Left colon (tissue), 2 donors: ENCODE measurements at places on chromosomes 2 and 18. TPM values are rescaled to one million over a fixed set of nuclear protein-coding genes. Genes with fewer than 3 reads are reported as not detected.

The CDK15 gene
- 0.24 TPM for total RNA-seq

The ZNG1B gene
- total RNA-seq = 24.7 TPM

The ALPI gene
- total RNA-seq = 21.1 TPM

The PRSS56 gene
- not detected for total RNA-seq

The AMER3 gene
- total RNA-seq = 0.40 TPM

The LOXHD1 gene
- total RNA-seq = not detected

The SLC16A14 gene
- 20.4 TPM for total RNA-seq

The NEMP2 gene
- 2.6 TPM for total RNA-seq

The PHOSPHO2 gene
- total RNA-seq = 8.3 TPM

The IL1R2 gene
- 81.1 TPM for total RNA-seq

The CFAP53 gene
- 0.24 TPM for total RNA-seq

The DLX1 gene
- total RNA-seq = not detected

The KIF1A gene
- total RNA-seq = 2.1 TPM

The PSTPIP2 gene
- 7.4 TPM for total RNA-seq

The SKA1 gene
- 3.8 TPM for total RNA-seq

The PAX8 gene
- 13.2 TPM for total RNA-seq

The BOLL gene
- total RNA-seq = not detected

The SIGLEC15 gene
- 0.36 TPM for total RNA-seq

The PPP1R7 gene
- 56.0 TPM for total RNA-seq

The GPAT2 gene
- total RNA-seq = 3.0 TPM

The CCDC121 gene
- 2.5 TPM for total RNA-seq

The CHST9 gene
- 0.20 TPM for total RNA-seq

The LOXL3 gene
- 3.4 TPM for total RNA-seq

The FOXD4L1 gene
- total RNA-seq = 0.20 TPM

The CPS1 gene
- 0.18 TPM for total RNA-seq

The C1GALT1C1L gene
- 0.36 TPM for total RNA-seq

The LRRC30 gene
- total RNA-seq = not detected

The GEN1 gene
- total RNA-seq = 13.5 TPM

The GPR75 gene
- total RNA-seq = 2.0 TPM

The NEB gene
- total RNA-seq = 0.20 TPM

The UGT1A5 gene
- total RNA-seq = 2.1 TPM

The GDF7 gene
- total RNA-seq = 0.18 TPM

The FAM237A gene
- total RNA-seq = not detected

The NLRC4 gene
- total RNA-seq = 0.79 TPM

The C2orf81 gene
- total RNA-seq = 0.49 TPM

The EVA1A gene
- 0.55 TPM for total RNA-seq

The MC2R gene
- total RNA-seq = not detected

The MSTN gene
- total RNA-seq = 0.09 TPM

The KLF7 gene
- 7.5 TPM for total RNA-seq

The MAP3K19 gene
- total RNA-seq = not detected

The TCF23 gene
- total RNA-seq = not detected

The RBM43 gene
- total RNA-seq = 5.0 TPM

The REG3A gene
- not detected for total RNA-seq

The PPIG gene
- total RNA-seq = 46.9 TPM

The SCTR gene
- not detected for total RNA-seq

The TLX2 gene
- not detected for total RNA-seq

The MFSD6 gene
- total RNA-seq = 84.6 TPM

The ADAM17 gene
- 21.3 TPM for total RNA-seq

The FOXI3 gene
- not detected for total RNA-seq

The PGAP1 gene
- 15.0 TPM for total RNA-seq

The CROCC2 gene
- not detected for total RNA-seq

The DSC2 gene
- 261 TPM for total RNA-seq

The CHRNG gene
- total RNA-seq = not detected

The SLC11A1 gene
- 2.0 TPM for total RNA-seq

The CCDC93 gene
- 44.3 TPM for total RNA-seq

The FARSB gene
- 19.2 TPM for total RNA-seq
